GM23338 (cell line): ENCODE measurements at places on chromosomes 1 and 21. TPM values are rescaled to one million over a fixed set of nuclear protein-coding genes. Genes with fewer than 3 reads are reported as not detected.

- H3K4me3 ChIP-seq: no peak overlapping the region
- no peak overlapping the region for H3K27ac ChIP-seq
- no peak for DNase-seq
- H3K4me1 ChIP-seq: no peaks in the 10 kb centered on the region; the same call in 1 of the 2 replicates
- no peaks in the 10 kb centered on the region for H3K36me3 ChIP-seq
Measured at GRCh38 chr1:14881775-14882672, 271.5 kb upstream of the TMEM51 start.

GRCh38 chr1:82214606-82215005, 413.9 kb downstream of the ADGRL2 start:
- no peaks in the 10 kb centered on the region for H3K4me1 ChIP-seq
- H3K27ac ChIP-seq: no peak overlapping the region
- no peaks in the 10 kb centered on the region for H3K27me3 ChIP-seq
- no peak for DNase-seq
- no peaks in the 10 kb centered on the region for H3K36me3 ChIP-seq

GRCh38 chr21:32844653-32845436, 73.3 kb upstream of the PAXBP1 start:
- no peak overlapping the region for H3K4me3 ChIP-seq
- H3K36me3 ChIP-seq: no peaks in the 10 kb centered on the region
- H3K27me3 ChIP-seq: no peaks in the 10 kb centered on the region
- peaks cover 3% of the 10 kb centered on the region; the same call in 1 of the 2 replicates for H3K4me1 ChIP-seq

DNA sequence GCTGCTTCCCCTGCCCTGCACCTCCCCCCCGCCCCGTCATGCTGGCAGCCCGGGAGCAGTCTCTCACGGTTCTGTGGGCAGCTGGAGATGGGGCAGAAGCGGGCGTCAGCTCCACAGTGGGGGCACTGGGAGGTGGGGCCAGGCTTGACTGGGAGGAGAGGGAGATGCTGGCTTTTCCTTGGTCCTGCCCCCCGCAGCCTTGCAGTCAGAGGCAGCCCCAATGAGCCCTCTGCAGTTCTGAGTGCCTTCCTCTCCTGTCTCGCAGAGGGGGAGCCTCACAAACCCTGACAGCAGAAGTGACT, 21.7 kb downstream of the ARHGEF10L start:
- peak overlapping the region; percentile 63; the same call in 1 of the 2 replicates for H3K27ac ChIP-seq
- no peaks in the 10 kb centered on the region for H3K27me3 ChIP-seq
- no peaks in the 10 kb centered on the region for H3K36me3 ChIP-seq
- DNase-seq: no peak
- no peak overlapping the region for H3K4me3 ChIP-seq
- H3K4me1 ChIP-seq: peaks cover 72% of the 10 kb centered on the region

DNA sequence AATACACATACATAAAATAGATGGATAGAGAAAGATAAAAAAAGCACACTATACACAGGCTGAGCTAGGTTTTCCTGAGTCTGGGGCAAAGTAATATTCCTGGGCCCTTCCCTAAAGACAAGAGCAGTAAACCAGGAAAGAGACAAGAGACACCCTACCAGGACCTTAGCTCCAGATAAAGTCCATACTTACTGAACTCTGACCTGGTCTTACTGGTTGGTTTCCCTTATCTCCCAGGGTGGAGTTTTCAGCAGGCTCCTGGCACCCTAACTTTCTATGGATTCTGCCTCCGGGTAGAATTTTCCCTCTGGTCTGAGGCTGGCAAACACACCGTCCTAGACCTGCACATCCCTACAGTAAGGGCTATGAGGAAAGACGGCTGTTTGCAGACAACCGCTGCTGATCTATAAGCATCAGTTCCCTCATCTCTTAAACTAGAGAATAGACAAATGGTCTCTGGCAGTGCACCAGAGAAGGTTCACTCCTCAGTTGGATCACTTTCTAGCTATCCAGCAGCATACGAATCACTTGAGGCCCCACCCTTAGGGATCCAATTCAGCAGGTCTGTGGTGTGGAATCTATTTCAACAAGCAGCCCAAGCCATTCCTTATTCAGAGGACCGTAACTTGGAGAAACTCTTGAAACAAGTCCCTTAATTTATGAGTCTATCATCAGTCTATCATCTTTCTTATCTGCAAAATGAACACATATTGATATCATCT, 52.0 kb downstream of the ARHGEF11 start:
- H3K36me3 ChIP-seq: no peaks in the 10 kb centered on the region
- H3K4me3 ChIP-seq: no peak overlapping the region
- DNase-seq: no peak
- H3K27me3 ChIP-seq: no peaks in the 10 kb centered on the region
- no peak overlapping the region for H3K27ac ChIP-seq
- peaks cover 17% of the 10 kb centered on the region for H3K4me1 ChIP-seq

DNA sequence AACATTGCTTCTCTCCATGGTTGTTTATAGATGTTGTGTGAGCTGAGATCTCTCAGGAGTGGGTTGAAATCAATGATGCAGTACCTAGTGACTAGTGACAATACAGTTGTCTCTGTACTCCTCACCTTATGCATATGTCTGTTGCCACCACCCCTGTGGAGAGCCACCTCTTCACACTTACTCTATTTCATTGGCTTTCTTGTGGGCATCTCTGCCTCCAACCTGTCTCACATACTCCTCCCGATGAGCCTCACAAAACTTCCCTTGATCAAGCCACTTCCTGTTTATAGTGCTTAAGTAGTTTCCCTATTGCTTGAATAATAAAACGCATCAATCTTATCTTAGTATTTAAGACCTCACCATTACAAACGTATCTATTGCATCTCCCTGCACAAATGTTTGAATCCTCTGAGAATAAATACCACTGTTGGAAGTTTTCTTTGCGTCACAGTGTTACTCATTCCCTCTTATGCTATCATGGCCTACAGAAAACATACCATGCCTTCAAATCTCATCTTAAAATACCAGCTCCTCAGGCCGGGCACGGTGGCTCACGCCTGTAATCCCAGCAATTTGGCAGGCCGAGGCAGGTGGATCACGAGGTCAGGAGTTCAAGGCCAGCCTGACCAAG, 54.7 kb upstream of the GREM2 start:
- H3K4me1 ChIP-seq: no peaks in the 10 kb centered on the region
- no peaks in the 10 kb centered on the region for H3K36me3 ChIP-seq
- no peak overlapping the region for H3K4me3 ChIP-seq
- H3K27me3 ChIP-seq: no peaks in the 10 kb centered on the region
- no peak for DNase-seq

DNA sequence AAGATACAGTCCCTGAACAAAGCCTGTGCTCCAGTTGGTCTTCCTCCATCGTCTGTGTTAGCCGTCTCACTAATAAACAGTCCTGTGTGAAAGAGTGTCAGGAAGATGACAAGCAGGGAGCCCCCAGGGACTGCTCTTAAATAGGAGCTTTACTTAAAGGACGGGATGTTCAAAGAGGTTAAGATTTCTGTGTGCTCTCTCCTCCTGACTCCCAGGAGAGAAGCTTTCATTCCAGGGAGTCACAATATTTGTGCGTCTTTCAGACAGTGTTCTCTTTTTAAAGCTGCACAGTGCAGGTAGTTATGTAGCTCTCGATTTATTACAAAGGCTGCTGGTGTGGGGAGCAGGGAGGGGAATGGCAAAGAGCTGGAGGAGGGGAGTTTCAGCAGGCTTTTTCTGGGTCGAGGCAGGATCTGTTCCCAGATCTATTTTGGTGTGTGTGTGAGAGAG, 43.5 kb downstream of the STYXL2 start:
- peaks cover 60% of the 10 kb centered on the region for H3K4me1 ChIP-seq
- no peak for DNase-seq
- H3K36me3 ChIP-seq: no peaks in the 10 kb centered on the region
- no peak overlapping the region for H3K4me3 ChIP-seq
- H3K27ac ChIP-seq: peak overlapping the region; percentile 22; the same call in 1 of the 2 replicates
- H3K27me3 ChIP-seq: no peaks in the 10 kb centered on the region

DNA sequence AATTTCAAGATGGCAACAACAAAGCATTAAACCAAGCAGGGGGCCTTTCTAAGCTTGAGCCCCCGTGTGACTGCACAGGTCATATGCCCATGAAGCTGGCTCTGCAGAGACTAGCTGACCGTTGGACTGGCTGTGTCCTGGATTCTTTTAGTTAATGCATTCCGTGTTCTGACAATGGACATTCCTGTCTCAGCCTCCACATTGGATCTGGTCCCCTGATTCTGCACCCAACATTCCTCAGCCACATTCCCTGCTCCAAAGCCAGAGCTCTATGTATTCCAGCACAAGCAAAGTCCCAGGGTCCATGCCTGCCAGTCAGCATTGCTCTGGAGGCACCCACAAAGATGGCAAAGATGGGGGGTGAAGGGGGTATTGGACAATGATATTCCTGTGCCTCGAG, 5.1 kb upstream of the NAV1 start:
- H3K36me3 ChIP-seq: no peaks in the 10 kb centered on the region
- peak; percentile 36 for DNase-seq
- H3K27me3 ChIP-seq: peaks cover 28% of the 10 kb centered on the region
- peaks cover 20% of the 10 kb centered on the region for H3K4me1 ChIP-seq
- no peak overlapping the region for H3K4me3 ChIP-seq

Gene TNFRSF14
- polyA plus RNA-seq: not detected in 2 replicates

Gene NEK2
- polyA plus RNA-seq: 15.8 and 17.0 TPM in 2 replicates

Gene MROH9
- 0.06 TPM in 1 of 2 replicates, not detected in the other for polyA plus RNA-seq
